ENCODE measurements at places on chromosomes 6 and 20.

GRCh38 chr6:65501045-65501444 is 206.0 kb downstream of the EYS start:
- DNase-seq = no peak

DNA sequence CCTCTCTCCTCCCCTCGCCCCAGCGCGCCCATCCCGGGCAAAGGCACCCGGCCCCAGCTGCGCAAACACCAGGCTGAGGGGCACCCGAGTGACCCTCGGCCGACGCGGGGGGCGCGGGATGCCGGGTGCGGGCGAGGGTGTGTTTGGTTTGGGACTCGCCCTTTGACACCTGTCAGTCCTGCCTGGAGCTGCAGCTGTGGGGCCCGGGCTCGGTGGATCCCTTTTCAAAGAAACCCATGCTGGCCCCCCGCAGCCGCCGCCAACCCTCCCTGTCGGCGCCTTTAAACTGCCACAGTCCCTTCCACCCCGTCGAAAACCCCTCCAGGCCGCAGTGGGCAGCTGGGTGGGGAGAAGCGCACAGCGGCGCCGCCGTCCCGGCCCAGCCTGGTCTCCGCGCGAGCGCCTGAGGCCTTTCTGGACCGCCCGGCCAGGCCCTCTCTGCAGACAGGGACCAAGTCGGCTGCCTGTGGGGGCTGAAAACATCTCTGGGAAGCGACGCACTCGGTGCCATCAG is 5.5 kb downstream of the FOXQ1 start:
- no peak for DNase-seq

DNA sequence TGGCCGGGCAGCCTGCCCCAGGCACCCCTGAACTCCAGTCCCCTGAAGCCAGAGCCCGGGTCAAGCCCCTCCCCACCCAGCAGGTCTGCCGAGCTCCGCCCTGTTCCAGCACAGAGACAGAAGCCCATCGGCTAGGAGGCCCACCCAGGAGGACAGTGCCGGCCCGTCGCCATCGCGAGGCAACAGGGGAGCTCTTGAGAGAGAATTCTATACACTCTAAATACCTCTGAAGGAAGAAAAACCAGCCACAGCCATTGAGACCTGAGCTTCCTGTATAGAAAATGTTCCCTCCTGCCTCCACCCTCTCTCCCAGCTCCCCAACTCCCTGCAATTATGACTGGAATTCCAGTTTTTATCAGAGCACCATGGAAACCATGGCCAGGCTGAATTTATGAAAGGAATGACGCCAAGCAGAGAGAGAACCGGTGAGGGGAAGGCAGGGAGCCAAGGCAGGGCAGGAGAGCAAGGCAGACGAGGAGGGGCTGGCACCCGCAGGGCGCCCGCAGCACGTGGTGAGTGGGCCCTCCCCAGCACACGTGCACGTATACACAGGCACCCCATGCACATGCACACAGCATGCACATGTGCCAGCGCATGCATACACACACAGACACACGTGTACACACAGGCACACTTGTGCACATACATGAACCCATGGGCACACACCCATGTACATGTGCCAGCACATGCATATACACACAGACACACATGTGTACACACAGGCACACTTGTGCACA is 27.6 kb upstream of the MRGBP start:
- DNase-seq = no peak

GRCh38 chr6:102742028-102742427 is 1348.5 kb downstream of the GRIK2 start:
- no peak for DNase-seq

GRCh38 chr6:63491119-63491518 is 81.2 kb upstream of the LOC128125822 start:
- DNase-seq = no peak
